ENCODE measurements at places on chromosomes 4 and X.

DNA sequence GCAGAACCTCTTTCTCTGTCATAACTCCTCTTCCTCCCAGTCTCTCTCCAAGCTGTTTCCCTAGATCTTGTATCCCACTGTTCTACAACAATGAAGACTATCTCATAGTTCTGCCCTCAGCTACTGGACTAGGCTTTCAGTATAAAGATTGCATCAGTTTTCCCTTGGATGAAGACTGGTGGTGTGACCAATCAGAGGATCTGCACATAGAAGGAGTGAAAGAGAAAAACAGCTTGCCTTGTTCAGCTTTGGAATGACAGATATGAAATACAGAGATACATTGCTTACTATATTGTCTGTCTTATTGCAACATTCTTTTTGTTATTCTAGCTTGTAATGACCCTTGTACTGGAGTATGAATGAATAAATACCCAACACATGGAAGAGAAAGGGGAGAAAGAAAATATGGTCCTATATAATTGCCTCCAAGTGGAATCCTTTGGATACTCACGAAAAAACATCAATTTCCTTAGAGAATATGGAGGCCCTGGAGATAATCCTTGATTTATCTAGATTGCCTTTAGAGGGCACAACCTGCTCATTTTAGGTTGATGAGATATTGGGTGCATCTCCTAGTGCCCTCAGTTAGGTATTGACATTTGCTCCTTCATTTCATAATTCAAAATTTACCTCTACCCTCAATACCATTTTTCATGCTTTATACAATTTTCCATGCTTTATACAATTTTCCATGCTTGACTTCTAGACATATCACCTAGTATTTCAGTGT lies 395.8 kb downstream of the NAF1 start:
- DNase-seq = no peak

GRCh38 chr4:79526641-79527565 lies 118.9 kb upstream of the GK2 start:
- no peak for DNase-seq

- peak; percentile 88 for DNase-seq
Observed at GRCh38 chr4:142817442-142817841, 28.7 kb downstream of the INPP4B start.

DNA sequence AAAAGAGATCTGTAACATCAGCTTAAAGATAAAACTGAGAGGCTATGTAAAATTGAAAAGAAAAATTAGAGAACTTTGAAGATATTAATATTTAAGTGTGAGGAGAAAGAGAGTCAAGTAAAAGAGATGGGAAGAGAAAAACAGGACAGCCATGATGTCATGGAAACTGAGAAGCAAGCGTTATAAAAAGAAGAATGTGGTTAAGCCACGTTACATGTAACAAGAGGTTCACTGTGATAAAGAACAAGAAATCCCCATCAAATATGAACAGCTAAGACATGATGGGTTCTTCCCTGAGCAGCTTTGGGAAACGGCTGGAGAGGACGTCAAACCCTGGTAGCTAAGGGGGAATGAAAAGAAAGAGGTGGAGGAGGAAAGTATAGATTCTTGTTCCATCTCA lies 1269.3 kb upstream of the TENM3 start:
- no peak for DNase-seq
